Activated T-cell treated with anti-CD3 and anti-CD28 coated beads, Interleukin-2, amount 50 U/mL, for 72 hours (primary cell): ENCODE measurements at places on chromosomes 3 and 15. TPM values are rescaled to one million over a fixed set of nuclear protein-coding genes. Genes with fewer than 3 reads are reported as not detected.

Gene GCHFR
- 40.9 TPM for total RNA-seq

Gene RRP9
- 17.9 TPM for total RNA-seq

DNA sequence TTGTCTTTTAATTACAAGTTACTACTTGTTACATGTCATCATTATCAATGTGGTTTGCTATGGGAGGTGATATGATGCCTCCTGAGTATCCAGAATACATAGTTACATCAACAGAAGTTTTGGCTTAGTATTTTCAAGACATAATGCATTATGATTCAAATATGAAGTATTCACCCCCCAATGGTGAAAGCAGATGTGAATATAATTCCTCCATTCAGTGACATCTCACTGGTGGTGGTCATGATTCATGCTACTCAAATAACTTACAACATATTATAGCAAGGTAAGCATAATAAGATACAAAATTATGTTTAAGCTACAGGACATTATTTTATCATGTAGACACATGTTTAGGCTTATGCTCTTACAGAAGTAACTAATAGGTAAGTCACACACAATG lies 34.9 kb upstream of the TTBK2 start:
- H3K27me3 ChIP-seq = no peaks in the 10 kb centered on the region
- DNase-seq = no peak
- H3K36me3 ChIP-seq = peaks cover 25% of the 10 kb centered on the region
- H3K4me1 ChIP-seq = peaks cover 4% of the 10 kb centered on the region
- no peak overlapping the region for H3K4me3 ChIP-seq
- H3K27ac ChIP-seq = peak overlapping the region; percentile 63

GRCh38 chr3:45987368-45988291 lies 8.0 kb downstream of the FYCO1 start:
- H3K4me3 ChIP-seq = no peak overlapping the region
- no peak for DNase-seq
- peak overlapping the region; percentile 72 for H3K27ac ChIP-seq
- H3K4me1 ChIP-seq = peaks cover 81% of the 10 kb centered on the region
- H3K36me3 ChIP-seq = peaks cover 4% of the 10 kb centered on the region

Gene TEX9
- 2.6 TPM for total RNA-seq
